ENCODE measurements at places on chromosomes 2 and 18. TPM values are rescaled to one million over a fixed set of nuclear protein-coding genes. Genes with fewer than 3 reads are reported as not detected.

DNA sequence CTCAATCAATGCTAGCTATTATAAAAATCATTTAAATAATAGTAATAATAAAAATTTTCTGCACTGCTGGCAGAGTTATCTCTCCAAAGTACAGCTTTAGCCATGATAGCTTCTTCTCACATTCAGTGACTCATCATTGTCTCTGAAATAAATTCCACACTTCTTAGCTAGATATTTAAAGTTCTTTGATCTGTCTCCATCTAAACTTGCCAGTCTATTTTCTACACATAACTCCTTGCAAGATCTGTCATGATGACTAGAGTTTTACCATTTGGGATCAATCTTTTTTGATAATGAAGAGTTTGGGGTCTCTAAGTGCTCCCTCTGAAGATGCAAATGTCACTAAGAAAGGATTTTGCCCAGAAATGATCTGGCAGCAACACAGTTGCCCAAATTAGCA lies 155.4 kb upstream of the LHCGR start:
- no peak for ATAC-seq

- no peak for ATAC-seq
These were observed 143.3 kb upstream of the ZEB2 start for GRCh38 chr2:144663207-144663606.

- ATAC-seq = no peak
These were observed 65.5 kb downstream of the MRO start for GRCh38 chr18:50754297-50754696.

Gene FASTKD1
- 10.0 TPM for total RNA-seq

DNA sequence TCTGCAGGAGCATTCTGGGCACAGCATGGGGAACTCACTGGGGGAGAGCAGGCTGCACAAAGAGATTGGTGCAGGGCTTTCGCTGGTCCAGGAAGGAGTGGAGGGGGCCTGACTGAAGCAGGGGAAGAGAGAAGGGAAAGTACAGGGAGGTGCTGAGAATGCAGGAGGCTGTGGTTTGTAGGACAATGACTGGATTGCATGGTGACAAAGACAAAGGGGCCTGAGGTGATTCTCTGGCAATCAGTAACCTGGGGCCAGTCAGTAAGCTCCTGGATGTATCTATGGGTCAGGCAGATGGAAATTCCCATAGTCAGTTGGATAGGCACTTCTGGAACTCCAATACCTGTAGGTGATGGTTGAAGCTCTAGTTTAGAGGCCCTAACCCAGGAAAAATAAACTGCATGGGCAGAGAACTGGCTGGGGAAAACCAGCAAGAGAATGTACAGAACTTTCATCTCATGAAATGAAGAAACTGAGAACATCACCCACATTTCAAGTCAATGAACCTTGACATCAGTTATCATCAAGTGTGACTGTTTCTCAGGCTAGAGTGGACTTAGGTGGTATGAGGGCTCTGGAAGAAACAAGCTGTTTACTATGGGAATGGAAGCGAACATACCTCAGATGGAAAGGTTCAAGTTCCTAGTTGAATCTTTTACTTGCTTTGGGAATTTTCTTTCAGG lies 193.2 kb downstream of the TPGS2 start:
- ATAC-seq = no peak

DNA sequence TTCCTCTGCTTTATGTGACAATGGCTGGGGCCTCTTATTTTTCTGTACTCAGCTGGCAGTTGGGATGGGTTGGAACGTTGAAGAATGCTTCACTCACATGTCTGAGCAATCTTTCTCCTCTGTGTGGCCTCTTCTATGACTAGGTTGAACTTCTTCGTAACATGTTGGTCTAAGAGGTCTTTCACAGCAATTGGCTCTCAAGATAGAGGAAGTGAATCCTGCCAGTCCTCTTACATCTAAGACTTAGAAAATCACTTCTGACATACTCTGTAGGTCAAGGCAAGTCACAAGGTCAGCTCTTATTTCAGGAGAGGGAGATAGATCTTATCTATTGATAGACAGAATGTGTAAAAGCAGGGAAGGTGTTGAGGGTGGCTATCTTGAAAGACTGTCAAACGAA lies 174.1 kb downstream of the NYAP2 start:
- ATAC-seq = no peak

DNA sequence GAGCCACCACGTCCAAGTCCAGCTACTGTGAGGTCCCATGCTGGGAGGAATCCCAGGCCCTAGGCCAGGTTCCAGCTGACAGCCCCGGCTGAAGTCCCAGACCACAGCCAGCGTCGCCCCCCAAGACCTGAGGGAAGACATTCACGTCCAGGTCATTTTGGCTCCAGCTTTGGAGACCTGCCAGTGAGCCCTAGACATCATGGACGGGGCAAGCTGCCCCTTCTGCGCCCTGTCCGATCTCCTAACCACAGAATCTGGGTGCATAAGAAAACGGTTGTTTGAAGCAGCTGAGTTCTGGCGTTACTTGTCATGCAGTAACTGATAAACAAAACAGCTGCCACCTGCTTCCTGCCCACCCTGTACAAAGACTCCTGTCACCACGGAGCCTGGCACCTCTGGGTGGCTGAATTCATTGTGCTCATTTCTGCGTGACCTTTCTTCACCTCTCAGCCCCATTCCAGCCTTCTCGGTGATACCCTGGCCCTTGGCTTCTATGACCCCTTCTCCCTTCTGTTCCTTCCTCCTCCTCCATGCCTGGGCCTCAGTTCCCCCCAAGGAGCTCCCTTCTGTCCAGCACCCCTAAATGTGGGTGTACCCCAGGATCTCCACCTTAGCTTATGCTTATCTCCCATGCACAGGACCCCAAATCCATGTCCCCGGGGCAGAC lies 72.6 kb upstream of the SMAD7 start:
- no peak for ATAC-seq

DNA sequence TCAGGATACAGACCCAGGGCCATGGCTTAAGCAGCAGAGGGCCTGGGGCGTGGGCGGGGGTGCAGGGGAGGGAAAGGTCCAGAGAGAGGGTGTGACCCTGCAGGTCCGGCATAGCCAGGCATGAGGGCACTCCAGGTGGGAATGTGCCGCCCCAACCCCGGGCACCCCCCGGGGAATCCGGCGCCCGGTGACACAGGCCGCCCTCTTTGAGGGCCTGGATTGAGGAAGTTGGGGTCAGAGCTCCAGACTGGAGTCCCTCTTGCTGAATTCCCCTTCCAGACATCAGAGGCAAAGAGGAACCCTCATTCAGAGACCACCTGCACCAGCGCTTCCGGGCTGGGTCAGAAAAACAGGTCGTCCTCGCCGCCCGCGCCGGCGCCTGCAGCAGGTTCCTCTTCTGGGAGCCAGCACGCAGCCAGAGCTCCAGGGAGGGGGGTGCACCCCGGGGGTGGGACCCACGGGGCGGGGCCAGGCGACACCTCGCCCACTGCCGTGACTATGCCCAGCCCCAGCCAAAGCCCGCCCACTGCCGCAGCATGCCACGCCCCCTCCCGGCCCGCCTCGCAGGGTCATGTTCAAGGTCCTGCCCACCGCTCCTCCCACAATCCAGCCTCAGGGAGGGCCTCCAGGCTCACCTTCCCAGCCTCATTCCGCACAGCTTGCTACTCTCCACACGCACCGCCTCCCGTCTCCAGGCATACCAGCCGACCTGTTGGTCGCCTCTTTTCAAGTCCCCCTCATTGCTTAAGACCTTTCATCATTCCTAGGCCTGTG lies 98.3 kb upstream of the ID2 start:
- ATAC-seq = peak; percentile 99

DNA sequence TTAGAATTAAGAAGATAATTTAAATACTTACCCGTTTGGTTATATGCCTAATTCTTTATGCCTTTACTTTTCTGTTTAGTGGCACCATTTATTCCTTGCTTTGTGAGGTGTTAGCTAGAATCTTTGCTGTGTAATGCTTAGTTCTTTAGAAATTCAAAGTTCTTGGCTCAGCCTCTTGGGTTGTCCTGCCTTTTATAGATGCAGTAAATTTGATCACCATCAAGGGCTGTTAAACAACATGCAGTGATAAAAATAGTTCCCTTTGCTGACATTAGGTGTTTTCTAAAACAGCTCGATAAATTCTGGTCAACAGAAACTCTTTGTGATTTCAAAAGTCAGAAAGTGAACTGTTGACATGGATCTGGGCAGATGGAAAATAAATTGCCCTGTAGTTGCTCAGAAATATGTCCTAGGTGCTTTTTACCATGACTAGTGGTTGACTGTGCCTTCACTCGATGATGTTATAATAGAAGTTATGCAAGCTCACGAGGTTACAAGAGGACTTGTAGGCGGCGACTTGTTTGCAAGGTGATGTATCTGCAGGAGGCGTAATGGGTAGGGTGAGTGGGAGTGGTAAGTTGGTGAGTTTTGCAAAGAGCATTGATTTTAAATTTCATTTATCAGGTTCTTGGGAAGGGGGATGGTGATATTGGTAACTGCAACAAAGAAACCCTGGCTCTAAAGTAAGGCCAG lies 52.1 kb downstream of the LRRTM1 start:
- no peak for ATAC-seq

DNA sequence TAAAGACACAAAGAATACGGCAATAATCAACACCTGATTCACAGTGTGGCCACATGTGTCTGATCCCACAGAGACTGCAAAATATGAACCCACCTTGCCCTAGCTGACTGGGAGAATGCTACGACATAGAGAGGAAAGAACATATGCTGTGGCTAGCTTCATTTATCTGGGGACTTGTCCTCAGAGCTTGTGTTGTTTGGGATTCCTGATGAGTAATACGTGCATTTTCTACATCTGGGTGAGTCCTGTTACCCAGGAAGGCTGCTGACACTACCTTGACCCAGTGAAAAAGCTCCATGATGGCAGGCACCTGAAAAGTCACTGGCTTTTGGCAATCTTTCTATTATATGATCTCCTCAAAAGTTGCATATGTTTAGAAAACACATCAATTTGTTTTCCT lies 427.7 kb upstream of the LYPD1 start:
- no peak for ATAC-seq

DNA sequence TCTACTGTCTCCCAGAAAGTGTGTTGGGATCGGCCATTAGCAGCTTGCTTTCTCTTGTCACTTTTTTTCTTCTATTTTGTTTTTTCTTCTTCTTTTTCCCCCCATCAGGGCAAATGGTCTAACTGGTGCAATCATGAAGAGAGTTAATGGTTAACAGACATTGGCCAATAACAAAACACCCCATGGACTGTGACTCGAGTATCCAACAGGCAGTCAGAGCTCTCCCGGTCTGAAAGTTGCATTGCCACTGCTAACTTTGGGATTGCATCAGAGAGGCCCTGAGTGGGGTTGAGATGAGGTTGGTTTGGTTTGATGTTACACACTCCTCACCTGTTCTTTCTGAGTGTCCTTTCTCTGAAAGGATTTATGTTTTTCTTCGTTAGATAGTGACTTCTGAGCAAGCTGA lies 12.9 kb upstream of the SNORC start:
- no peak for ATAC-seq

- ATAC-seq = no peak
These were observed 91.2 kb downstream of the MTA3 start for GRCh38 chr2:42659609-42660008.

GRCh38 chr2:165474619-165475276 lies 5.2 kb downstream of the CSRNP3 start:
- ATAC-seq = no peak

DNA sequence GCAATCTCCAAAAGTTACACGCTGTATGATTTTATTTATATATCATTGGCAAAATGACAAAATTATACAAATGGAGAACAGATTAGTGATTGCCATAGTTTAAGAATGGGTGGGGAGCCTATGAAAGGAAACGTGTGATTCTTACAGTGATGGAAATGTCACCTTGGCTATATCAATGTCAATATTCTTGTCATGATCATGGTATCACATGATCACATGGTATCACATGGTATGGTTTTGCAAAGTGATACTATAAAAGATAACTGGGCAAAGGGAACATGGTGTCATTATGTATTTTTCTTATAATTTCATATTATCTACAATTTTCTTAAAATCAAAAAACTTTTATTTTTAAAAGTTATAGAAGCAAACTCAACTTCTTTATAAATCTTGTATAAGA lies 606.2 kb upstream of the ZEB2 start:
- no peak for ATAC-seq

Gene CTLA4
- total RNA-seq = not detected

DNA sequence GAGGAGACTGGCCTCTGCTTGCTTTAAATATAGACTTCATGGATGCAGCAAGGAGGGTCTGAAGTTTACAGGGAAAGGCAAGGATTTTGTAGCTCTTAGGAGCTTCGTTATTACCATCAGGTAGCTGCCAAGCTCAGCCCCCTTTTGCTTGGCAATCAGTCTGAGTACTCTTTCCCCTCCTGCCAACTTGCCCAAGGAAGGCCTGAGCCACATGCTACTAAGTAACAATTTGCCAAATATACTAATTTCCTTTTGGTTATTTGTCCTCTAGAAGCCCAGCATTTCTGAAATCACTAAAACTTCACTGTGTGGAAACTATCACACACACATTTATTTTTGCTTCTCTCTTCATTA lies 85.5 kb upstream of the ITPRID2 start:
- no peak for ATAC-seq

Gene ARMC9
- total RNA-seq = 69.6 TPM

Gene CABYR
- 6.7 TPM for total RNA-seq

DNA sequence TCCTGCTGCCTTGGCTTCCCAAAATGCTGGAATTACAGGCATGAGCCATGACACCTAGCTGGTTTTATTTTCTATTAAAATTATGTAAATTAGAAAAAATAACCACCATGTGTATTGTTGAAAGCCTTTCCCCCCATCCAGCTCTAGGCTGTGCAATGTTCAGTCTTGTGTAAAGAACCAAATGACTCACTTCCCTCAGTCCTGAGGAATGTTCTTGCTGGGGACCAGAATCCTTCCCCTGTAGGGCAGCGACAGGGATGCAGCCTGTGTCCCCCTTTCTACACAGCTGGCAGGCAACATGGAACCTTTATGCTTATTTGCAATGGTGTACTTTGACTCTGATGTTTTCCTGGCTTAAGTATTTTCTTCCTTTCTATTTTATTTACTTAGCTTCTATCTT lies 29.4 kb downstream of the AOX1 start:
- peak; percentile 67 for ATAC-seq

DNA sequence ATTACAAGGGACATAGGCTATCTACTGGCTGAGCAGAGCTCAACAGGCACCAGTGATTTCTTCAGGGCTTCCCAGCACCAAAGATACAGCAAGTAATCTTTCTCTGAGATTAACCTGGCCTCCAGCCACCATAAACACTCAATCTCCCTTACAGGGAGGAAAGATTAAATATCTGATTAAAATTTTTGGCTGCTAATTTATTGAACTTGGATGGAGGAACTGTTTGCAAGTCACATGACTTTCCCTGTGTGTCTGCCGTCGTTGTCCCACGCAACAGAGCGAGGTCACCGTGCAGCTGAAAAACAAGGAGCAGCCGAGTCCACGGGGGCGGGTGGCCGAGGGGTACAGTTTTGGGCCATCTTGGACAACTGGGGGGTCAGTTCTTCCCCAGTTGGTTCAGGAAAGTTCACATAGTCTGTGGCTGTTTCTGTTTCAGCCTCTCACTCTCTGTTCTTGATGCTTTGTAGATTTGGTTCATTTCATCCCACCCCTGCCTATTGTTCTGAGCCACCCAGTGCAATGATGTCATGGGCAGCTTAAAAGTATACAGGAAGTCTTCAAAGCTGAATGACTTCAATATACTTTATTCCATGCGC lies 186.8 kb upstream of the CTAGE1 start:
- peak; percentile 54 for ATAC-seq

Gene REG1B
- total RNA-seq = not detected

Gene TIMM21
- 38.3 TPM for total RNA-seq

Gene ATP5MC3
- total RNA-seq = 191 TPM

Gene VIL1
- not detected for total RNA-seq

Gene NEB
- total RNA-seq = 0.07 TPM

- ATAC-seq = no peak
These were observed 17.7 kb downstream of the EIF4E2 start for GRCh38 chr2:232568161-232568560.

Gene ABCG8
- not detected for total RNA-seq

Gene GMPPA
- 14.5 TPM for total RNA-seq

- ATAC-seq = no peak
These were observed 120.6 kb downstream of the PTRHD1 start for GRCh38 chr2:24672589-24672988.

Gene C2orf72
- not detected for total RNA-seq

All from gastroesophageal sphincter (tissue), 4 donors.